HAP-1 (cell line): ENCODE measurements at places on chromosomes 11 and 22.
A peak's percentile ranks its signal among the peaks of the same experiment; 100 is the strongest.

- DNase-seq, result no peak
Measured at GRCh38 chr22:39144101-39144767, 8.2 kb downstream of the CBX7 start.

- DNase-seq, result no peak
Measured at GRCh38 chr11:126793596-126793995, 207.0 kb downstream of the KIRREL3 start.

DNA sequence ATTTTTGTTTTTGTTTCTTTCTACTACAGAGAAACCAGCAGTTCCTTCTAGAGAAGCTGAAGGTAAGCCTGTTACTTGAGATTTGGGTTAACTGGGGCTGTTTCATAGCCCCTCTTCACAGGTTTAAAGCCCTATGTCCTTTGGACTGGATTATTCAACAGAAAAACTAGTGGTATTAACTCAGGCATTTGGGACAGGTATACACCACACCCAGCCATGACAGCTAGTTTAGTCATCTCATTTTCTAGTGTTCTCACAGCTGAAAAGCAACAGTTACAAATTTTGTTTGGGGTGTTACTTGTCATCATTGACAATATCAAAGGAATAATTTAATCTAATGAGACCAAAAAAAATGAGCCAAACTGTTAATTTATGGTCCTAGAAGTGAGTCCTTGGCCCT is 14.0 kb downstream of the LAYN start:
- no peak for DNase-seq

DNA sequence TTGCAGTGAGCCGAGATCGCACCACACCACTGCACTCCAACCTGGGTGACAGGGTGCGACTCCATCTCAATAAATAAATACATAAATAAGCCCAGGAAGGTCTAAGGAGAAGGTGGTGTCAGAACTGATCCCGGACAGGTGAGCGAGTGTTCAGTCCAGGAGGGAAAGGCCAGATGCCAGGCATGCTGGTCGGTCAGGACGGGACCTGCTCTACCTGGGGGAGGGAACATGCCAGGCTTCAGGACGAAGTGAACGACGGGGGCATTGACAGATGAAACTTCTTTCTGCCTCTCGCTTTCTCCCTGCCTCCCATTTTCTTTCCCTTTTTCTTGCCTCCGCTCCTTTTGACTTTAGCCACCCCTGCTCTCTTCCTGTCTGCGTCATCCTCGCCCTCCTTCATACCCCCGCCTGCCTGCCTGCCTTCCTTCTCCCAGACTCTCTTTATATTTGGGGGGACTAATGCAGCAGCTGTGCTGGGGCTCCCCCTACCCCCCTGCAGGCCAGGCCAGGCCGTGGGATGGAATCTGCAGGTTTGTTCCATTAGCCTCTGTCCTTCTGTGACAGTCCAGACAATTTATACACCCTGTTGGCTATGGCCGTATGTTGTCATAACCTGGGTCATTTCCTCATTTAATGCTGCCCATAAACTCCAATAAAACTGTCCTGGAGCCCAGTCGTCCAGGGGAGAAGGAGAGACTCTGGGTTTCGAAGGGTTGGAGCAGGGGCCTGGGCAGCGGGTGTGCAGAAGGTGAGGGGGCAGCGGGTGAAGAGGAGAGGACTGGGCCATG is 209.2 kb upstream of the TBCEL start:
- no peak for DNase-seq

- DNase-seq, result peak; percentile 94
Measured at GRCh38 chr22:19959043-19959586, 17.5 kb upstream of the TXNRD2 start.

GRCh38 chr11:65087827-65088226 is 3.8 kb downstream of the ZFPL1 start:
- DNase-seq, result no peak

GRCh38 chr22:43390166-43390565 is 21.6 kb upstream of the MPPED1 start:
- no peak for DNase-seq

GRCh38 chr11:36060926-36061325 is 117.1 kb downstream of the LDLRAD3 start:
- no peak for DNase-seq

DNA sequence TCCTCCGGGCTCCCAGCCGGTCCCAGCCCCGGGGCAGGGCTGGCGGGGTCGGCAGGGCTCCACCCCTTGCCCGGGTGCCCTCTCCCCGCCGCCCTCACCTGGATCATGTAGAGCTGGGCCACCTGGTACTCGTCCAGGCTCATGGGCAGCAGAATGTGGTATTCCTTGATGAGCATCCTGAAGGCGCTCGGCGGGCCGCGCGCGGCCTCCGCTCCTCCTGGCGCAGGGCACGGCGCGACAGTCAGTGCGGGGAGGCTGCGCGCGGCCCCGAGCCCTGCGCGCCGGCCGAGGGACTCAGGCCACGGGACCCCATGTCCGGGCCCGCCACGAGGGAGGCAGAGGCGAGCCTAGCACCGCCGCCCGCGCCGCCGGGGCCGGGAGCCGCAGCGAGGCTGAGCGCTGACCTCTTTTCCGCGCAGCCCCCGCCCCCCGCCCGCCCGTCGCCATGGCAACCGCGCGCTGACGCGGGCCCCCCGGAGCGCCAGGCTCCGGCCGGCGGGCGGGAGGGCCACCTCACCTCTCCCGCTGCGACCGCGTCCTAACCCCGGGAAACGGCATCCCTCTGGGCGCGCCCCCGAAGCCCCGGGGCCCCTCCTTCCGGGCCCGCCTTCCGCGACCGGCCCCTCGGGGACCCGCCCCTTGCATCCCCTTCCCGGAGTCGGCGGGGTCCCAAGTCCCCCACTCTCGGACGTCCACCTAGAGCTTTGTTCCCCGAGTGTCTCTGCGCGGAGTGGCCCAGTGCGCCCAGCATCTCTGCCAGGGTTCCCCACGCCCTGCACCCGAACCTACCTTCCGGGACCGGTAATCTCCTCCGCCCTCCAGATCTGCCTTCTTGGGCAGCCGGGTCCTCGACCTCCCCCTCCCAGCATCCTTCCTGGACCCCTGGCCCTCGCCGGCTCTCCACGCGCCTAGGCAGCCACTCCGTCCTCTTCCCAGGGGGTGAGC is 886 bp downstream of the PITPNM1 start:
- DNase-seq, result no peak

DNA sequence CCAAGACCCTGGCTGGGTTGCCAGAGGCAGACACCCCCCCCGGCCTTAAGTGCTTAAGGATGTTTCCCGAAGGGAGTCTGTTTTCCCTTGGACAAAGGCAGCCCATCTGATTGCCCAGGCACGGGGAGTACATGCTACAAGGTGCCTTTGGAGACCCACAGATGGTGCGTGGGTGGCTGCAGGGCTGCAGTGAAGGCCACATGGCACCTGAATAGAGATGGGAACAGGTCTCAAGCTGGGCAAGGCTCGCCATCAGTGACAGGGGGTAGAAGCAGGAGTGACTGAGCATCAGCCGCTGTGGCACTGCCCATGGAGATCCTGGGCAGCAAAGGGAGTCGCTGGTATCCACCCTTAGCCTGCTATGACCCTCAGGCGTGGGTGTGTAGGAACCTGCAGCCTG is 2.4 kb downstream of the RTL6 start:
- DNase-seq, result no peak

GRCh38 chr22:24450610-24451009 is 23.2 kb downstream of the ADORA2A start:
- DNase-seq, result no peak

- no peak for DNase-seq
Measured at GRCh38 chr22:42077486-42078125, 1.9 kb upstream of the SMDT1 start.

DNA sequence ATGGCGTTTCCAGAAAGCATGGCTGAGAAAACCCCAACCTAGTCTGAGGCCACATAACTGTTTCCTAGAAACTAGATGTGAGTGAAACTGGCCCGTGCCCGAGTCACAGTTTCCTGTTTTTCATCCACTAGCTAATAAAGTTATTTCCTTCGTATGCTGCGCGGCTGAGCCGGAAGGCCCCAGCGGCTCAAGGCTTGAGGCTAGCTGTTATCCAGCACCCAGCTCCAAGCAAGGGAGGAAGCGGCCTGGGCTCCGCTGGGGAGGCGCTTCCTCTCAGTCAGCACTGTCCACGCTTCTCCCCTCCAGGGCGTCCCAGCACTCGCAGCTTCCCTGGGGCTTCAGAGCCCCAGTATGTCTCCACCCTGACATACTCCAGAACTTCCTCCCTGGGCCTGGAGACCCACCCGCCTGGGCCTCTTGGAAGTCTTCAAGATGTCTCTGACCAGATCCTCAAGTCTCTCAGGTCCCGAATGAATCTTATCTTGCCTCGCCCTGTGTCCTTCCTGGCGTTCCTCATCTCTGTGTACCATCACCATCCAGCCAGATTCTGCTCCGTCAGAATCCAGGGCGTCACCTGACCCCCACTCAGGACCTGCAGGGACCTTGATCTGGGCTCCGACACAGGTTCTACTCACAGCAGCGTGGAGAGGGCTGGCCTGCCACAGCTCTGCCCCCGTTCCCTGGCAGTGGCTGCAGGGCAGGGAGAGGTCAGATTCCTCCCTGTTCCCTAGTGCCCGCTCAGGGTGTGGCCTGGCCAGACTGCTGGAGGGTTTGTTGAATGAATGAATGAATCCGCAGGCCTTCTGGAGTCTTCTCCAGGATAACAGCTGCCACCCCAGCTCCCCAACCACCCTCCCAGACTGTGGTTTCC is 81.9 kb downstream of the LRRC32 start:
- DNase-seq, result no peak

DNA sequence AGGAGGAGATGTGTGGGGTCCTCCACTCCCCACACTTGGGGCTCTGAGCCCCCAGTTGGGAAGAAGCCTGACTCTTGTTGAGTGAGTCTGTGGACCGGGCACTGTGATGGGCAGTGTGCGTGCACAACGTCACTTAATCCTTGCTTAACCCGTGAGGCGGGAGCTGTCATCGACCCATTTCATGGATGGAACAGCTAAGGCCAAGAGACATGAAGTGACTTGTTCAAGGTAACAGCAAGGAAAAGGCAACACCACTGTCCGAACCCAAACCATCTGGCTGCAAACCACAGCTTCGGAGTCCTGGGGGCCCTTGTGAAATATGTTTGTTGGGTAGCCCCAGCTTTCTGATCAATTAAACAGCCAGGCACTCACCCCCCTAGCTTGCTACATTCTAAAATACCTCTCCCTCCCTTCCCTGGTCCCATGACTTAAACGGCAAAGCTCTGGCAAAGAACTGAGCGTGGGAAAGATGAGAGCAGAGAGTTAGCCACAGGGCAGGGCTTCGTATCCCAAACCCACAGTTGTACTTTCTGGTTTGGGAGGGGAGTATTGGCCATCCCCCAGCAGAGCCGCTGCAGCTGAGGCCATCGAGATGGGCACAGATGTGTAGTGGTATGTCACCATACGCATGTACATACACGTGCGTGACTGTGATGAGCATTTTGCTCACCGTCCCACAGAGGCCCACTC is 26.3 kb downstream of the FADS2 start:
- no peak for DNase-seq

DNA sequence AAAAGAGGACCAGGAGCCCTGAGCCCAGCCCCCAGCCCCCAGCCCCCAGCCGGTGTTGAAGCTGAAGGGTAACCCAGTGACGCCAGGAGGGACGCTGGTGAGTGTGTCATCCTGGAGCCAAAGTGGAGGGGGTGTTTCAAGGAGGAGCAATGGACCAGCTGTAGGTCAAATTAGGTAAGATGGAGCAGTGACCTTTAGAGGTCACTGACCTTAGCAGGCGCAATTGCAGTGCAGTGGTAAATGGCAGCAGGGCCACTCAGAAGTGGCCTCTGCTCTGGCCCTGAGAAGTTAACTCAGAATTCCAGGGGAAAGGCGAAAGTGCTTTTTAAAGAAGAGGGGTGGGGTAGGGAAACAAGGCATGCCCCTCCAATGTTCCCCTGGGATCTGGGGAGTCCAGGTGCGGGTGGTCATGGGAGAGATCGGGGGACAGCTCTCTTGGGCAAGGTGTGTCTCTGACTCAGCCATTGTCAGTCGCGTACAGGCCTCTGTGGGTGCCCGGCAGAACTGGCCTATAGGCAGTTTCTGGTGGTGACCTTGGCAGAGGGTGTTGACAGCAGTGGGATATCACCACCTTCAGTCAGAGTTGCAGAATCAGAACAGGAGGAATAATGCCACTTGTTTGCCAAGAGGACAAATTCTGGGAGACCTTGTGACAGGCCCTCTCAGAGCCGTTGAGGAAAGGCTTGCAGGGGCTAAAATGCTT is 50.3 kb upstream of the TIMP3 start:
- no peak for DNase-seq

DNA sequence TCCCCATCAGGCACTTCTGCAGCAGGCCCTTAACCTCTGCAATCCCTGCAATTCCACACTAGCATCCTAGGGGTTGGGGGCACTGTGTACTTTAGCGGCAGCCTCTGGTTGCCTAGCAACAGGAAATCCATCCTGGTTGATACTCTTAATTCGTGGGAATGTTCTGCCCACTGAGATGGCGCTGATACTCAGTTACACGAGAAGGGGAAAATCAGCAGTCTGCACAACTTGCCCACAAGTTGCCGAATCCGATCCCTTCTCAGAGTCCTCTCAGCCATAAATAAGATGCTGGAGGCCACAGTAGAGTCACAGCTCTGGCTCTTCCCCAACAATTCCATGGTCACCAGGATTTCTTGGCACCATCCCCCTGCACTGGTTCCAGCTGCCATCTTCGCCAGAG is 57.6 kb upstream of the CRYBB3 start:
- DNase-seq, result no peak

- no peak for DNase-seq
Measured at GRCh38 chr11:221998-222789, 13.9 kb downstream of the SIRT3 start.

GRCh38 chr22:46748908-46749675 is 11.0 kb upstream of the CERK start:
- DNase-seq, result no peak
